CD4-positive, alpha-beta T cell treated with Interleukin-17A for 1 hour (primary cell): ENCODE measurements at places on chromosomes 12 and 14.

GRCh38 chr12:18580291-18580690 lies 157.5 kb downstream of the PLCZ1 start:
- no peak for DNase-seq

- no peak for DNase-seq
Observed at GRCh38 chr14:61099216-61099835, 118.3 kb downstream of the SLC38A6 start.

DNA sequence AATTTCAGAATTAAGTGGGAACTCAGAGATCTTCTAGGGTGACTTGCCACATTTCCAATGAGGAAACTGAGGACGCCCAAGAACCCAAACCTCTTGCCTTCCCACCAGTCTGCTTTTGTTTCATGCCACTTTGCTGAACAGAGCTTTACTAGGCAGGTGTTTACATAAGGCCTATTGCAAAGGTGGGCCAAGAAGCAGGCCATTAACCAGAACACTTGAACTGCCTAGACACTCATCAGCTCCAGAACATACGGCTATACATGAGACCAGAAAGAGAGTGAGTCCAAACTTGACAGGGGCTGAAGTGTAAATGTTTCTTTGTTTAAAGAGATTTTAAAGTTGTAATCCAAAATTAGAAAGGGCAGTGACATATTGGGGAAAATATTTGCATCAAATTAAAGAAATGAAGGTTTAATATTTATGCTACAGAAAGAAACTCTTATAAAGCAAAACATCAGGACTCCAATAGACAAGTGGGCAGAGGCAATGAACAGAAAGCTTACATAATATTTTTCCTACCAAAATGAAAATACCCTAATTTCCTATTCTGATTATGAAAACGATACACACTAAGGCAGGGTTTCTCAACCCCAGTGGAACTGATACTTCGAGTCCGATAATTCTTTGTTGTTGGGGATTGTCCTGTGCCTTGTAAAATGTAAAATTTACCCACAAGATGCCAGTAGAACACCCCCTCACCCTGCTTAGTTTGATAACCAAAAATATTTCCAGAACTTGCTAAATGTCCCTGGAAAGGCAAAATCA lies 11.7 kb downstream of the BATF start:
- DNase-seq, result no peak

DNA sequence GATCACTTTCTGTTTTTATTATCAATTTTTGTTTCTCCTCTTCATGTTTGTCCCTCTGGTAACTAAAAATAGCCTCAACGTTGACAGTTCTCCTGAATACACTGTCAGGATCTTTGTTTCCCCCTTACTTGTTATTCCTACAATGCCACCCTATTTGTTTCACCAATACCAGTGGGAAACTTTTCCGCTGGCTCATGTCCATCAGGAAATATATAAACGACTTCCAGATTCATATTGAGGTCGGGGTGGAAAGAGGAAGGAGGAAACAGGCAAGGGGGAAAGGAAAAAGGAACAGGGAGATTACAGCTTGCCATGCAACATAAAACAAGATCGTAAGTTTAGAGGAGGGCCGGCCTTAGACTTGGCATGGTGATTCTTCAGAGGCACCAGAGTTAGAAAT lies 61.7 kb downstream of the BTBD7 start:
- DNase-seq, result no peak

DNA sequence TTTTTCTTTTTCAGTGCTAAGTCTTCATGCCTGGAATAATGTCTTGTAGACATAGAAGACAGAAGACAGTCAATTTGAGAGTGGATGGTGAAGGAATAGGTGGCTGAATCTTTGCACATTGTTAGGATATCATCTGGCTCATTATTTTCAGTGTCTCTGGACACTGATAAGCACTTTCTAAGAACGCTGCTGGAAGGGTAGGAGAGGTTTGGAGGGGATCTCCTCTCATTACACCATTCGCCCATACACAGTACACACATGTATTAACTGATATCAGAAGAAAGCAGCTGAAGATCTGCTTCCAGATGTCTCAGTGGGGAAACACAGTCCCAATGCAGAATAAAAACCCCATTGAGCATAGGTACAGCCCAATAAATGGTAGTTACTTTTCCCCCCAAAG lies 461.1 kb upstream of the DCN start:
- no peak for DNase-seq

- no peak for DNase-seq
Observed at GRCh38 chr14:49478784-49479183, 107.4 kb downstream of the RPS29 start.

DNA sequence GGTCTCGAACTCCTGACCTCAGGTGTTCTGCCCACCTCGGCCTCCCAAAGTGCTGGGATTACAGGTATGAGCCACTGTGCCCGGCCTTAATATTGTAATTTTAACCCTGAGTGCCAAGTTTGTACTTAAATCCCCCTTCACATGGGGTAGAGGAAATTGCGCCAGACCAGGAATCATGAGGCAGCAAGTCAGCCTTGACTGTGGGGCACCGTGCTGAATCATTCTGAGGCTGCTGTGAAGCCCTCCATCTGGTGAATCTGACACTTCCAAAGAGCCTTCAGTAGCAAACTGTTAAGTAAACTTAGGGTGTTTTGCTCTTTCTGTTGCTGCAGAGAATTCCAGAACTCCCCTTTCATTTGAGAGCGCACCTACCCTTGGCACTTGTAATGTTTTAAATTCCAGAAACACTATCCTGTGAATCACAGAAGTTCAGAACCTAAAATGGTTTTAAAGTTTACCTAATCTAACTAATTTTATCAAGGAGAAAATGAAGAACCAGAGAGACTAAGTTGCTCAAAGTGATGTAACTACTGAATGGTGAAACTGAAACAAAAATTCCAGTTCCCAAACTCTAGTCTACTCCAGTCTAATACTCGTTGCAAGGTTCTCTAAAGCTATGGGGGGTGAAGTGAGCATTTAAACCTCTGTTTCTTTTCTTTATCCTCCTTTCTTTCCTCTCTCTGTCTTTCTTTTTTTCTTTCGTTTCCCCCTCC lies 7.5 kb downstream of the HEBP1 start:
- no peak for DNase-seq

- DNase-seq, result no peak
Observed at GRCh38 chr14:80404413-80404812, 193.1 kb upstream of the DIO2 start.

DNA sequence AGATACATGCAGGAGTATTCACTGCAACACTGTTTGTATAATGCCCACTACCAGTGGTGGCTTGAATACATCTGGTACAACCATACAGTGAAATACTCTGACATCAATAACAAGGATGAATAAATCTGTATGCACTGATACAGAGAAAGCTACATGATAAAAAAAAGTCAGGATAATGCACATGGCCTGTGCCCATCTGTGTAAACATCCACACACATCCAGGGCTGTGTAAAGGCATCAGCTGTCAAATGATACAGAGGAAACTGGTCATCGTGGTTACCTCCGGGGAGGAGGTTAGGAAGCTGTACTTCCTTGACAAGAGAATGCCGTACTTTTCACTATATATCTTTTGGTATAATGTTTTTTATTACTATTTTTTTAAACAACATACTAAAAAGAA lies 176.6 kb downstream of the FOXN3 start:
- DNase-seq, result no peak

DNA sequence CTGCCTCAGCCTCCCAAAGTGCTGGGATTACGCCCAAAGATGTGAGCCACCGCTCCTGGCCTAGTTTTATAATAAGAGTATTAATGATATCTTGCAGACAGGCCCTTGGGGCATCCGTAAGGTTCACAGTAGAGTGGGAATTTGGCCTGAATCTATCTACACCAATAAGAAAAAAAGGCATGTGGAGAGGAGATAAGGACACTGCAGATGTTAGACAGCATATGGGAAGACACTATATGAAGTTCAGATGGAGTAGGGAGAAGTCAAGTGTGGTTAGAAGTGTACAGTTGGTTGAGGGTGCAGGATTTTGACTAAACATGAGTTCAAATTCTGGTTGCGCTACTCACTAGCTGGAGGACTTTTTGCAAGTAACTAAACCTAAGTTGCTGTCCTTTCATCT lies 8.5 kb upstream of the TTC8 start:
- no peak for DNase-seq

DNA sequence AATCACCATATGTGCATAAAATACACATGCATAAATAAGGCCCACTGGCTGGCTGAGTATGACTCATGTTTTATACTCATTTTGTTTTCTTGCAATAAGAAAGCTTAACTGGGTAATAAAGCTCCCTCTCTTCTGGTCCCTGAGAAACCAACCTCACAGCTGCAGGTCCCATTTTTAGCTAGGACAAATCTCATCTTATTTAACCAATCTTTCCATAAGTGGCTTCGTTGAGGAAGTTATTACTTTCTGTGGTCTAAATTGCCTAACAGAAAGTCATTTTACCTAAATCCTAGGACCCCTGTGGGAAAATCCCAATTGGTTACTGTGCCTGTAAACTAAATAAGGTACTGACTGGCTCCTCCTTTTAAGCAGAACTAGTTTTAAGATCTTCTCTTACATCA lies 232.8 kb upstream of the FBXO33 start:
- no peak for DNase-seq

DNA sequence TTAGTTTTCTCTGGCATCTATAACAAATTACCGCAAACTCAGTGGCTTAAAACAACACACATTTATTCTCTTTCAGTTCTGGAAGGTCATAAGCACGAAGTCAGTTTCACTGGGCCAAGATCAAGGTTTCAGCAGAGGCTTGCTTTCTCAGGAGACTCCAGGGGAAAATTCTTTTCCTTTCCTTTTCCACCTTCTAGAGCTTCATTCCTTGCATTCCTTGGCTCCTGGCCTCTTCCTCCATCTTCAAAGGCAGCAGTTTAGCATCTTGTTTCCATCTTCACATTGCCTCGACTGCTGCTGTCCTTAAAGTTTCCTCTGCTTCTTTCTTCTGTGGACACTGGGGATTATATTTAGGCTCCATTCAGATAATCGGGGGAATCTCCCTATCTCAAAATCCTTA lies 106.1 kb downstream of the PDE3A start:
- no peak for DNase-seq
